Mesothelial cell of epicardium (in vitro differentiated cells): ENCODE measurements at places on chromosomes 6 and 20. TPM values are rescaled to one million over a fixed set of nuclear protein-coding genes. Genes with fewer than 3 reads are reported as not detected.
A peak's percentile ranks its signal among the peaks of the same experiment; 100 is the strongest.

Gene CST2
- total RNA-seq: 1.2 to 1.7 TPM (median 1.5 TPM) in 3 replicates

Gene MDFI
- total RNA-seq: 146 to 149 TPM (median 148 TPM) in 3 replicates

Gene FHL5
- 4.5 to 5.5 TPM (median 5.3 TPM) in 3 replicates for total RNA-seq

Gene ZSWIM1
- 12.0 to 12.8 TPM (median 12.6 TPM) in 3 replicates for total RNA-seq

Gene EPPIN
- not detected in 3 replicates for total RNA-seq

GRCh38 chr6:37260444-37260843 is 2.5 kb upstream of the TMEM217 start:
- peaks cover 2% of the 10 kb centered on the region for H3K27me3 ChIP-seq
- DNase-seq: no peak
- H3K36me3 ChIP-seq: no peaks in the 10 kb centered on the region
- H3K4me1 ChIP-seq: peaks cover 38% of the 10 kb centered on the region

- H3K27me3 ChIP-seq: no peaks in the 10 kb centered on the region
- DNase-seq: no peak
- H3K36me3 ChIP-seq: no peaks in the 10 kb centered on the region
- H3K4me1 ChIP-seq: peaks cover 12% of the 10 kb centered on the region
- no peak overlapping the region for H3K27ac ChIP-seq
Measured at GRCh38 chr6:148884461-148884860, 137.6 kb downstream of the UST start.

DNA sequence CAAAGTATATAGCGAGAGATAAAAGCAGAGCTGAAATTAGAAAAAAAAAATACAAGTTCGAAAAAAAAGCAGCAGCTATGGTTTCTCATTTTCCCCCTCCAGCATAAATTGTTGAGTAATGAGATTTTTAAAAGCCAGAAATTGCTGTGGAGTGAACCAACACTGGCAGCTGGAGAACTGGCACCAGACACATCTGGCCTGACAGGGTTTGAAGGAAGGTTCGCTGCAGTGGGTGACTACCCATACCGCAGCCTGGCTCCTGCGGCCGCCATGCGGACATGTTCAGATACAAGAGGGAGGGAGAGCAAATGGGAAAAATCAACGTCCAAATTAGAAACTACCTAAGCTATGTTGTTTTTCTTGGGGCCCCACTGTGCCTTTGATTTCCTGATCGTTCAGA is 3.3 kb downstream of the APCDD1L start:
- DNase-seq: no peak
- H3K4me3 ChIP-seq: no peak overlapping the region
- H3K27ac ChIP-seq: no peak overlapping the region
- peaks cover 12% of the 10 kb centered on the region for H3K4me1 ChIP-seq
- H3K36me3 ChIP-seq: no peaks in the 10 kb centered on the region
- H3K27me3 ChIP-seq: peaks cover 23% of the 10 kb centered on the region

- H3K4me3 ChIP-seq: no peak overlapping the region
- H3K36me3 ChIP-seq: no peaks in the 10 kb centered on the region
- H3K4me1 ChIP-seq: peaks cover 2% of the 10 kb centered on the region
- H3K27ac ChIP-seq: no peak overlapping the region
- no peaks in the 10 kb centered on the region for H3K27me3 ChIP-seq
Measured at GRCh38 chr6:53411451-53411850, 62.7 kb upstream of the ELOVL5 start.

DNA sequence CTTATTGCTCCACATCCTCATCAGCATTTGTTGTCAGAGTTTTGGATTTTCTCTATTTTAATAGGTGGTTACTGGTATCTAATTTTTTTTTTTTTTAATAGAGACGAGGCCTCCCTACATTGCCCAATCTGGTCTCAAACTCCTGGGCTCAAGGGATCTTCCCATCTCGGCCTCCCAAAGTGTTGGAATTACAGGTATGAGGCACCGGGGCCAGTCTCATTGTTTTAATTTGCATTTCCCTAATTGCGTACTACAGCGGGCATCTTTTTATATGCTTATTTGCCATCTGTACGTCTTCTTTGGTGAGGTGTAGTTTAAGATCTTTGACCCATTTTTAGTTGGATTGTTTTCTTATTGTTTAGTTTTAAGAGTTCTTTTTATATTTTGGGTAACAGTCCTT is 210.4 kb upstream of the SULF2 start:
- no peaks in the 10 kb centered on the region for H3K36me3 ChIP-seq
- H3K27ac ChIP-seq: no peak overlapping the region
- peaks cover 4% of the 10 kb centered on the region for H3K27me3 ChIP-seq
- no peak for DNase-seq
- no peak overlapping the region for H3K4me3 ChIP-seq
- peaks cover 15% of the 10 kb centered on the region for H3K4me1 ChIP-seq

DNA sequence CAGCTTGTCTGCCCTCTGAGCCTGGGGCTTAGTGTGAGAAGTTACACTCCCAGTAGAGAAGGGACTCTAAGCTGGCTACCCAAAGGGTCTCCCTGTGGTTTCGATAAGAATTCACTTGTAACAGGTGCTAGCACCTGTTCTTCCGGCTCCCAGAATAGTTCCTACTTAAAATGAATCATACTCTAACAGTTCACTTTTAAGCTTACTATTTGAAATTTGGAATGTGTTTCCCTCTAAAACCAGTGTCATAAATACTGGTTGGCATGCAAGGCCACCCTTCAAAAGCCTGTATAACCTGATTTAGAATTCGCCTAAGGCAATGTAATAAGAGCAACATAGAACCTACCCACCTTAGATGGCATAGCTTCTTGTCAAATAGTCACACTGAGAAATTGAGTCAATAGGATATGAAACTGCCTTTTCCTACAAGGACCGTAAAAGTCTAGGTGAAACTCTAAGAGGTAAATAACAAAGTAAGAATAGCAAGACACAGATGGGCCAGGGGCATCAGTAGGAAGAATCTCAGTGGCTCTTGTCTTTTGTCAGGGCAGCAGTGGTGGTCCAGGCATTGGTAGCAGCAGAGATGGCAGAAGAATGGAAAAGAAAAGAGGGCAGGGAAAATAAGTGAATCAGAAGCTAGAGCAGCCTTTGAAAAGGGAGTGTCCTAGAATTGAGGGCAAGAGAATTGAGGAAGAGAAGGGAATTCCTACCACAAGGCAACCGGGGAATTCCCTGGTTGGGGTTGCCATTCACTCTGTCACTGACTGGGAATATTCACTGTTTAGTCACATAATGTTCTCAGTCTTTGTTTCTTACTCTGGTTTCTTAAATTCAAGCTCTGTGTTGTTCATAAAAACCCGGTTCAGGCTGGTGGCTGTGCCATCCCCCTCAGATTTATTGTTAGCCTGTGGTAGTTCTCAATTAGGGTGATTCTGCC is 91.5 kb downstream of the HIVEP2 start:
- no peak for DNase-seq
- H3K27ac ChIP-seq: peak overlapping the region; percentile 52
- H3K36me3 ChIP-seq: no peaks in the 10 kb centered on the region
- H3K4me3 ChIP-seq: no peak overlapping the region
- H3K4me1 ChIP-seq: peaks cover 50% of the 10 kb centered on the region

DNA sequence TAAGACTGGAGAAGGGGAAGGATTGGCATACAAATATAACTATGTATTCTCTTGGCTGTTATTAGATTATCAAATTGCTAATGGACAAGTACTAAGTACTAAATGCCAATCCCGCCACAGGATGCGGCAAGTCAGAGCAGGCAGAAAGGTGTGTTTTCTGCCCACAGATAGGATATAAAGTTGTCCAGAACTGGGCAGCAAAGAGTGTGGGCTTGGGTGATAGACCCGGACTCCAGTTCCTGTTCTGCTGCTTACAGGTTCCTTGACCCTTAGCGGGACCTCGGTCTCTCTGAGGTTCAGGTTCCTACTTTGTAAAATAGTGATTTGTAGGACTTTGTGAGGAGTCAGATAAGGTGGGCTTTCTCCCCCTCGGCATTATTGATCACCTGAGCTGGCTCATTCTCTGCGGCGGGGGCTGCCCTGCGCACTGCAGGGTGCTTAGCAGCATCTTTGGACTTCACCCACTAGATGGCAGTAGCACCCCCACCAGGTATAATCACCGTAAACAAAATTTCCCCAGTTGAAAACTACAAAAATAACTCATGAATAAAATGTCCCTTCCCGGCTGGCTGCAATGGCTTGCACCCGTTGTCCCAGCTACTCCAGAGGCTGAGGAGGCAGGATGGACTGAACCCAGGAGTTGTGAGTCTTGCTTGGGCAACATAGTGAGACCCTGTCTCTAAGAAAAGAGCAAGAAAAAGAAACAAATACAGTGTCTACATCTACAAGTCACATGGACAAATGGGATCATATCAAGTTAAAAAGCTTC is 193.1 kb downstream of the DOK5 start:
- peak overlapping the region; percentile 58 for H3K4me3 ChIP-seq
- H3K4me1 ChIP-seq: peaks cover 6% of the 10 kb centered on the region
- H3K27ac ChIP-seq: no peak overlapping the region
- H3K36me3 ChIP-seq: no peaks in the 10 kb centered on the region
- H3K27me3 ChIP-seq: peaks cover 18% of the 10 kb centered on the region

- H3K27ac ChIP-seq: peak overlapping the region; percentile 98
- H3K36me3 ChIP-seq: peaks cover 15% of the 10 kb centered on the region
- peaks cover 67% of the 10 kb centered on the region for H3K4me1 ChIP-seq
- H3K4me3 ChIP-seq: peak overlapping the region; percentile 94
- no peaks in the 10 kb centered on the region for H3K27me3 ChIP-seq
- no peak for DNase-seq
Measured at GRCh38 chr6:116278854-116279231, 887 bp downstream of the TSPYL1 start.

- no peak for DNase-seq
- H3K27ac ChIP-seq: no peak overlapping the region
- H3K36me3 ChIP-seq: no peaks in the 10 kb centered on the region
- H3K4me3 ChIP-seq: no peak overlapping the region
- peaks cover 4% of the 10 kb centered on the region for H3K4me1 ChIP-seq
- no peaks in the 10 kb centered on the region for H3K27me3 ChIP-seq
Measured at GRCh38 chr6:142121342-142121741, 11.4 kb upstream of the GJE1 start.

GRCh38 chr20:875115-875514 is 41.0 kb downstream of the ANGPT4 start:
- H3K4me3 ChIP-seq: no peak overlapping the region
- no peak overlapping the region for H3K27ac ChIP-seq
- DNase-seq: no peak
- H3K4me1 ChIP-seq: peaks cover 5% of the 10 kb centered on the region
- no peaks in the 10 kb centered on the region for H3K36me3 ChIP-seq

GRCh38 chr6:10219510-10219909 is 195.4 kb downstream of the TFAP2A start:
- DNase-seq: no peak
- H3K27me3 ChIP-seq: peaks cover 3% of the 10 kb centered on the region
- peaks cover 17% of the 10 kb centered on the region for H3K4me1 ChIP-seq
- no peak overlapping the region for H3K27ac ChIP-seq
- H3K36me3 ChIP-seq: no peaks in the 10 kb centered on the region
- no peak overlapping the region for H3K4me3 ChIP-seq

DNA sequence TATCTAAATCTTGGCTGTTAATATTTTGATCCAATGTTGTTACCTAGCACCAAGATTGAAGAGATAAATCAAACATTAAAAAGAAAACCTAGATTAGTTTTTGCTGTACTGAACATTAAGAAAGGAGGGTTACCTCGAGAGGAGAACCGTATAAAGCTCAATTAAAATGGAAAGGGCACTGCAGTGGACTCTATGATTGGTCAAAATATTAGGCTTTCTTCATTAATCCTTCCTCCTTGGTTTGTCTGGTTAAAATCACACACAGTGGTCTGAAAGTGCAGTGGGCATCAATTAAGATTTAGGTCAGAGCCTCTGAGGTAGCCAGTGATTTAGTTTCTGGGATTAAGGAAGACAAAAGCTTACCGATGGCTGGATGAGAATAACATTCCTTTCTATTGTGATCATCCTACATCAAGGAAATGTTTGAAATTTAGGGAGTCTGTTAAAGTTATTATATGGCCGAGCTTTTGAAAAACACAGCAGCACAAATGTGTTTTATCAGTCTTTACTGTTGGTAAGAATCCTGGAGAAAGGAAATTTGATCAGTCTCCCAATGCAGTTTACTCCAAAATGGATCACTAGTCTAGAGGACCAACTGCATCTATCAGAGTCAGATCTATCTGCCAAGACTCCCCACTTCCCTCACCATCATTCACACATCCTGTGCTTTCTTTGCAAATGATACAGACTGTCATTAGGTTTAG is 134.6 kb upstream of the NEDD9 start:
- H3K4me3 ChIP-seq: no peak overlapping the region
- peaks cover 23% of the 10 kb centered on the region for H3K4me1 ChIP-seq
- H3K27me3 ChIP-seq: peaks cover 2% of the 10 kb centered on the region

GRCh38 chr20:17560344-17561074 is 9.4 kb upstream of the DSTN start:
- H3K36me3 ChIP-seq: no peaks in the 10 kb centered on the region
- peak overlapping the region; percentile 52 for H3K27ac ChIP-seq
- peaks cover 51% of the 10 kb centered on the region for H3K4me1 ChIP-seq
- DNase-seq: no peak
- no peaks in the 10 kb centered on the region for H3K27me3 ChIP-seq

DNA sequence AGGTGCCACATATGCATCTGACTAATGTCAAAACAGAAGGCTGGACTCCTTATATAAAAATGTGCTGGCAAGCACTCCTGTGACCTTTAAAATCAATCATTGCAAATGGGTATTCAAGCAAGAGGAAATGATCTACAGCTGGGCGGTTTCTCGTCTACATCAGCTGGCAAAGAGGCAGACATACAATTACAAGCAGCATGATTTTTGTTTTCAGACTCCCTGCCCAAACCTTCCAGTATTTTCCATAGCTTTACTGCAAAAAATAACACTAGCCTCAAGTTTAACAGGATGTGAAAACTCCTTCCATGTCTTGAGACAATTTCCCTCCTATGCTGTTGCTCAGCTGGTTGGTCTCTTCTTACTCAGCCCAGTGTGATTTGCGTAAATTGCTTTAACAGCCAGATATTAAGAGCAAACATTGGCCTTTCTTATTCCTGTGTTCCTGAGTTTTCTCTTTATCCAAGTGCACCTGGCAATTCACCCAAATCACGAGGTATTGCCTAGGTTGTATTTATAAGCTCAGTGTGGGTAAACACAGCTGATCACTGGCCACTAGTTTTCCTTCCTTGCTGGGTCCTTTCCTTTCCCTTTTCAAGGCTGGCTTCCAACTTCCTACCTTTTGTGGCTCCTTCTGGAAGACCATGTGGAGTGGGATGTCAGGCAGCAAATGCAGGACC is 130.4 kb downstream of the MOXD1 start:
- DNase-seq: no peak
- H3K27ac ChIP-seq: no peak overlapping the region
- peaks cover 1% of the 10 kb centered on the region for H3K4me1 ChIP-seq
- H3K4me3 ChIP-seq: no peak overlapping the region
- H3K27me3 ChIP-seq: no peaks in the 10 kb centered on the region
- H3K36me3 ChIP-seq: no peaks in the 10 kb centered on the region

- DNase-seq: peak; percentile 36
- H3K4me3 ChIP-seq: no peak overlapping the region
- peaks cover 3% of the 10 kb centered on the region for H3K4me1 ChIP-seq
- no peaks in the 10 kb centered on the region for H3K36me3 ChIP-seq
- H3K27me3 ChIP-seq: peaks cover 3% of the 10 kb centered on the region
- H3K27ac ChIP-seq: no peak overlapping the region
Measured at GRCh38 chr20:32965581-32966373, 38.5 kb downstream of the SUN5 start.

DNA sequence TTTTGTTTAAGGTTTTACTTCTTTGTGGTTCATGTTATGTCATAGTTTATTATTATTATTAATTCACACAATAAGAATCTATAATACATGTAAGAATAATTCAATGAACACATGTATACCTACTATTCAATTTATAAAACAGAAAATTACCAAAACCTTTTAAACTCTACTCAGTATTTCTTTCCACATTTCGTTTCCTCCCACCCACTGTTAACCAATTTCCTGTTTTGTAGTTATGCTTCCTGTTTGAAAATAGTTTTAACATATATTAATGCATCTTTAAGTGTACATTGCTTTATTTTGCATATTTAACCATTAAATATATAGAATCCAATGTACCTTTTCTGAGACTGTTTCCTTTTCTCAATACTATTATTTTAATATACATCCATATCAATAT is 397.9 kb upstream of the SPTLC3 start:
- no peaks in the 10 kb centered on the region for H3K36me3 ChIP-seq
- no peaks in the 10 kb centered on the region for H3K4me1 ChIP-seq
- no peak overlapping the region for H3K27ac ChIP-seq
- H3K27me3 ChIP-seq: no peaks in the 10 kb centered on the region
- DNase-seq: no peak
- H3K4me3 ChIP-seq: no peak overlapping the region
